ENCODE measurements at places on chromosomes 2 and 18.

- no peak for DNase-seq
Observed at GRCh38 chr2:60963190-60963589, 54.3 kb upstream of the PEX13 start.

DNA sequence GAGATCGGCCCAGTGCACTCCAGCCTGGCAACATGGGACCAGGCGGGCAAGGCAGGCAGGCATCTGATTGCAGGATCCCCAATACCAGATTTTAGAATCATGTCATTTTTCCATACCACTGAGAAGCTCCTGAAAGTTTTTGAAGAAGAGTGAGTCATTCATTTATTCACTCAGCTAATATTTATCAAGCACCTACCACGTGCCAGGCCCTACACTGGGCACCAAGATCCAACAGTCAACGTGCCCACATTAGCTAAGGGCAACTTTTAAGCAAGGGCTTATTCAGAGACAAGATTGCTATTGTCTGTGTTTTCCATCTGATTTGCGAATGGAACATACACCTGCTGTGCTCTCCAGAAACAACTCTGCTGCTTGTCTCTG is 126.8 kb upstream of the LGALSL start:
- no peak for DNase-seq

GRCh38 chr18:77455004-77455403 is 205.4 kb downstream of the GALR1 start:
- no peak for DNase-seq

GRCh38 chr2:52622266-52622665 is 1145.3 kb upstream of the CHAC2 start:
- no peak for DNase-seq

DNA sequence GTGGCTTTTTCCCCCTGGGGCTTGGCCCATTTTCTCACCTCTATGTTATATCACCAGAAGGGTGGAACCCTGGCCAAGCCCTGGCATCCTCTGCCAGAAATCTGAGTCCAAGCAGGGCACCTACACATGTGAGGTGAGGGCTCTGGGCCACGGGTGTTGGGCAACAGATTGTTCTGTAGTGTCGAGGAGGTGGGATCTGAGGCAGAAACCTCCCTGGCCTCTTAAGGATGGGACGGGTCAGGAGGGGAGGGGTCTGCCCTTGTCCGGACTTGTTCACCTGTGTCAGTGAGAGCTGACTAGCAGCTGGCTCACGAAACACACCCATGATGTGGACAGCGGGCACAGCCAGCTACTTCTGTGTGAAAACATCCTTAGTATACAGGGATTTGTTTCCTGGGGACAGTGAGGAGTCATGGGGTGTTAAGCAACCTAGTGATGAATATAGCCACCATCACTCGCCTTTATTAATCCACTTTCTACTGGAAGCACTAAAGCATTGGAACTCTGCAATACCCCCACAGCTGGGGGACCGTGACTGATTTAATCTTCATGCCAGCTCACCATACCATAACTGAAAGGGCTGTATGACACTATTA is 35.6 kb downstream of the EPAS1 start:
- no peak for DNase-seq

- DNase-seq: no peak
Observed at GRCh38 chr18:55543130-55543704, 44.8 kb downstream of the TCF4 start.

DNA sequence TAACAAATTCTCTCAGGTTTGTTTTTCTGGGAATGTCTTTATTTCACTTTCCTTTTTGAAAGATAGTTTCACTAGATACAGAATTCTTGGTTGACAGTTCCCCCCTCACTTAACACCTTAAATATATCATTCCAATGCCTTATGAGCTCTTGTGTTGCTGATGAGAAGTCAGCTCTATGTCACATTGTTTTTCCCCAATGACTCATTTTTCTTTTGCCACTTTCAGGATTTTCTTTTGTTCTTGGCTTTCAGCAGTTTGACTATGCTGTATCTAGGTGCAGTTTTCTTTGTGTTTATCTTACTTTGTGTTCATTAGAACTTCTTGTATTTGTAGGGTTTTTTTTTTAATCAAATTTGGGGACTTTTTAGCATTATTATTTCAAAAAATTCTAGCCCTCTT is 5.6 kb upstream of the RALBP1 start:
- DNase-seq: no peak

DNA sequence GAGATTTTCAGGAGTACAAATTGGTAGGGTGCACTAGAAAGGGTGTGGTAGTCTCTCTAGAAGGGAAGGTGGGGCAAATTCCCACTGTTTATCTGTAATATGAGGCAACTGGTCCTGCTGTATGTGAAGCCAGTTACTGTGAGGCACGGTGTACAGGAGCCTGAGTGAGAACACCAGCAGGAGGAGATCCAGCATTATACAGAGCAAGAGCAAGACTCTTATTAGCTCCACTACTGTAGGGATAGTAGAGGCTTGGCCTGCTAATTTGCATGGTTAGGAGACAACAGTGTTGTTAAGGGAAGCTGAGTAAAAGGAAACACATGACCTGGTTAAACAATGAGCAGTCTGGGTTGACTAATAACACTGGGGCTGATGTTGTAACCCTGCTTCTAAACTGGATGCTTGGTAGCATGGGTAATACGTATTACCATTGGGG is 76.3 kb upstream of the WDSUB1 start:
- no peak for DNase-seq

- no peak for DNase-seq
Observed at GRCh38 chr18:59748628-59749360, 51.6 kb upstream of the CCBE1 start.

- peak; percentile 22 for DNase-seq
Observed at GRCh38 chr2:141767051-141767450, 363.8 kb downstream of the LRP1B start.

DNA sequence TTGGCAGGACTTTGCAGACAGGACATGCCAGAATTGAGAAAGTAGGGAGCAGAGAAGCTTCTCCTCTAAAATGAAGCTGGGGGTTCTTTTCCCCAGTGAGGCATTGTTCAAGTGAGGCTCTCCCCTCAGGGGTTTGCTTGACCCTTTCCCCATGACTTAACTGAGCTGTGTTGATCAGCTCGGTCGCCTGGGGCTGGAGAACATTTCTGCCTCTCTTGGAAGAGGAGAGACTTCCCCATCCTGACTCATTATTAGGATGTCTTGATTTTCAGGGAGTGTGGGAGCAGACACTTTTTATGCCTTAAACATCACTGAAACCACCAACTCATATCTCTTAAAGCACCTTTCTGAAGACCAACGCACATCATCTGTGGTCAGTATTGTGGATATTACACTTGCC is 27.9 kb upstream of the GLI2 start:
- DNase-seq: no peak

DNA sequence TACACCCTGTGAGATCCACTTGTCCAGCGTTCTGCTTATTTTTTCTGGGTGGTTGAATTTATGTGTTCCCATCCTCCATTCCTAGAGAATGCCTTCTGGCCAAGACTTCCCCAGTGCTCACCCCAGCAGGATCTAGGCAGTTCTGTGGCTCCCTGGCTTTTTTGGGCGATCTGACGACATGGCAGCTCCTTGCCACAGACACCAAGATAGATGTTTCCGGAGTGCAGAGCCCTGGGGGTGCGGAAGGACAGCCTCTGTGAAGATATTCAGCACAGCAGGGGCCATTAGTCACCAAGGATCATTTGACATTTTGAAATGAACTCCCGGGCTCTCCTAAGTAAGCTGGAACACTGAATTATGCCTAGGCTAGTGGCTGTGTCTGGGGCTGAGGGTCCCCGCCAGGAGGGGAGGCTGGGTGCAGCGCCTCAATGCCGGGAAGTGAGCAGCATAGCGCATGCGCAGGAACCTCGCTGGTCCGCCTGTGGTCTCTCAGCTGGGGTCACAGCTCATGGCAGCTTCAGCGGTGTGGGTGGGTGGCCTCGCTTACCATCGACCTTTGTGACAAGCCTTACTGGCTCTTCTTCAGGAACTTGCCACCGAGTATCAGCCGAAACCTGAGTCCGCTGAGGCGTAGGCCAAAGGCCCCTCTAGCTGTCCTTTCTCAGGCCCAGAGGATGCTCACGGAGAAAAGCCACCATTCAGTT is 60.3 kb downstream of the MEX3C start:
- peak; percentile 16 for DNase-seq

DNA sequence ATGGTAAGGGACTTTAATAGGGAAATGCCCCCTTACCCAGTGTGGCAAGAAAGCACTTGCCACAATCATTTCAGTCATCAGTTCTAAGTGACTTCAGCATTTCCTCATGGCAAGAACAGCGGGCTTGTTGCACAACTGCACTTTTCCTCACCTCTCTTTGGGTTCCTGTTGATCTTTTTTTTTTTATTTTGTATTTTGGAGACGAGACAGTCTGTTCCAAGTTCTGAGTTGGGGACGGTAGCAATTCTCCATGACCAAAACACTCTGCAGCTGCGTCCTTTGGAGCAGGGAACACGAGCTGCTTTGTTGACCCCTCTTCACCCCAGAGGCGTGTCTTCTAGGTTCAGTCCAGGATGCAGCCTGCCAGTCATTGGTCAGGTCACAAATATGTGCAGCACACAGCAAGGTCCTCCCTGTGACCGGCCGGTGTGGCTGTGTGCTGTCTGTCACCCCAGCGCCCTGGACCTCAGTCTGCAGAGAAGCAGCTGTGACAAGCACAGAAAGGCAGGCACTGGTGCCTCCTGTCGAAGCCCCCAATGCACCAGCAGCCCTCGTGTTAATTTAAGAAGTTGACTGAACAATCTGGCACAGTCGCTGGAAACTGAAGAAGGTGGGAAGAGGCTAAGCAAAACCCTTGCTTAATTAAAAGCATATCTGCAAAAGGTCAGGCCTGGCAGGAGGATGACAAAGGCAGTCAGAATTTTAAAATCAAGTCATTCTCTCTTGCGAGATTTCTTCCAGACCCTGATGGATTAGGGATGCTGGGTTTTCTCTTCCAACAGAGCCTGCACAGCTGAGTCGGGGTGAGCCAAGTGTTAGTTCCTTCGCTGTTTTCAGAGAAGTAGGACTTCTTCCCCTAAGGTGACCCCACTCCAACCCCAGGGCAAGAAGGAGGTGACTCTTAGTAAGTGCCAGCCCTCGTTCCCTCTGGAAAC is 96.7 kb upstream of the COPS8 start:
- DNase-seq: no peak

DNA sequence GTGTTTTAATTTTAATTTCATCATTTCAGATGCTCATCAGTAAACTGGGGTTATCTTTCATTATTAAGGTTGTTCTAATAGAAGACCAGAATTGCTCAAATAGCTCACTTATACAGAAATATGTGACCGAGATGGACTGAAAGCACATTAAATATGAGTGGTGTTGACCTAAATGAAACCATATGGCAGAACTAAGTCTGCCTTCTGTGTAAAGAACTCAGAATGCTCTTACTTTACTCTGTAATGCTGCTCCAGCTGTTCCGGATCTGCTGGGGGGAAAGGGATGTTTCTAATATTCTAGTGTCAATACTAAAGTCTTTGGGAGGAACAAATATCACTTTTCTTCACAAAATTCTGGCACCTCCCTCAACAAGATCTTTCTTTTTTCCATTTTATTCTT is 131.0 kb downstream of the DPP4 start:
- DNase-seq: no peak

- DNase-seq: no peak
Observed at GRCh38 chr18:3486512-3486911, 36.5 kb downstream of the TGIF1 start.

GRCh38 chr2:70569559-70569958 is 15.9 kb upstream of the TGFA start:
- no peak for DNase-seq

DNA sequence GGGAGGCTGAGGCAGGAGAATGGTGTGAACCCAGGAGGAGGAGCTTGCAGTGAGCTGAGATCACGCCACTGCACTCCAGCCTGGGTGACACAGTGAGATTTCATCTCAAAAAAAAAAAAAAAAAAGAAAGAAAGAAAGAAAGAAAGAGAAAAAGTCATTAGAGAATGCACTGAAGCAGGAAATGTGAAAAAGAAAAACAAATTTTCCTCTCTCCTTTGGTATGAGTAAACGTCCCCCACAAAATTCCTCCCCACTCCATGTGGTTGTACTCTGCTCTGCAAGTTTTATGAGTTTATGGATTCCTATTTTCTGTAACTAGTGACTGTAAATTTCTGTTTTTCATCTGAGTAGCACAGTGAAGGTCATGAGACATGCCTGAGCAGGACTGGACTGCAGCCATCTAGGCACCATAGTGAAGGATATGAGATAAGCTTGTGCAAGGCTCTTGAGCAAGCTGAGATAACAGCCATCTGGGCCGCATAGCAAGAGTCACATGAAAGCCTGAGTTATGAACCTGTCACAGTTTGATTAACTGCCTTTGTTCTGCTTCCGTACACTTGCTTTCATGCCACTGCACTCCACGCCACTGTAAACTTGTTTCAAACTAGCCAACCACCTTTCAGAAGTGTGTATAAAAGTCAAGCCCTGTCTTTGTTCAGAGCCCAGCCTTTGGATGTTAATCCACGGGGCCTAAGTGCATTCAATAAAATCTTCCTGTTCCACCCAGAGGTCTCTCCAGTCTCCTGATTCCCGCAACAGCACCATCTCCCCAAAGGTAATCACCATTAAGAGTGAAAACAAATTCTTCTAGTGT is 50.2 kb downstream of the SKA1 start:
- no peak for DNase-seq

DNA sequence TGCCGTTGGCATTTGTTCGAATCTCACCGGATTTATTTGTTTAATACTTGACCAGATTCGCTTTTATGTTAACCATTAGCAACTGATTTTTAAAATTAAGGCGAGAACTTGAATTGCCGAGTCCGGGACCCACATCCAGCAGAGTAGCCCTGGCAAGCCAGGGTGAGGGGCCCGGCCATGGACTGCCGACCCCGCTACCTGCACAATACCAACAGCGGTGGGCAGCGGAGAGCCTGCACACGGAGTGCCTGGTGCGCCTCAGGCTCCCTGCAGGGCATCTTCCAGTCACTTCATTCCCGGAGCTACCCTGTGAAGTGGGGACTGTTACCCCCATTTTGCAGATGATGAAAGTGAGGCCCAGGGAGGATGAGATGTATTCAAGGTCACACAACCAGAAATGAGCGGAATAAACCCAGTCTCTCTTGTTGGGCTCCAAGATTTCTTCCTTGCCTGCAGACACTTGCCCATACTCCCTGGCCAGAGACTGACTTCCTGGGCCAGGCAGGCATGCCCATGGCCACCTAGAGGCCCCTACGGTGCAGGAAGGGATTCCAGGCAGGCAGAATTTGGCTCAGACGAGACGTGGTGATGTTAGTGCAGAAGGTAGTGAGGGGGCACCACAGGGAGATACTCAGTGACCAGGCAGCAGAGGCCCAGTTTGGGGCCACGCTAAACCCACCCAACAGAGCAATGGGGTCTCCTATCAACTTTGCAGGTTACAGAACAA is 2.9 kb downstream of the FBLN7 start:
- no peak for DNase-seq

DNA sequence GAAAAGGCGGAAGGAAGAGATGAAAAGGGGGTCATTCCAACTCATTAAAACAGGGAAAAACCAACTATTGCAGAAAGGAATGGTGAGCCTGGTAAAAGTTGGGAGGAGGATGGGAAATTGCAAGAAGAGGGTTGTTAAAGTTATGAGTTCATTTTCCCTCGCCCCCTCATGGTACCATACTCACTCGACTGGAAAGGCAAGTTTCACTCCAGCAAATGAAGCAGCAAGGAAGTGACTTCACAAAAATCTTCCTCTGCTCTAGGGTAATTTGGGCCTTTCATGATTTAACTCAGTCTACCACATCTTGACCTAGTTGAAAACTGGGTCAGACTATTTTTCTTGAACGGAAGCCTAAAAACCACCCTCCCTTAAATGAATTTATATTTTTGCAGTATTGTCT is 22.8 kb upstream of the DAW1 start:
- DNase-seq: no peak

Data from T1000 (cell line).